Stimulated activated CD4-positive, alpha-beta T cell treated with anti-CD3 and anti-CD28 coated beads, Interleukin-15, amount 100 ng/mL, for 48 hours (primary cell): ENCODE measurements at places on chromosomes 1 and 21.

- DNase-seq: no peak
Measured at GRCh38 chr1:212189352-212189738, 95.9 kb upstream of the PPP2R5A start.

DNA sequence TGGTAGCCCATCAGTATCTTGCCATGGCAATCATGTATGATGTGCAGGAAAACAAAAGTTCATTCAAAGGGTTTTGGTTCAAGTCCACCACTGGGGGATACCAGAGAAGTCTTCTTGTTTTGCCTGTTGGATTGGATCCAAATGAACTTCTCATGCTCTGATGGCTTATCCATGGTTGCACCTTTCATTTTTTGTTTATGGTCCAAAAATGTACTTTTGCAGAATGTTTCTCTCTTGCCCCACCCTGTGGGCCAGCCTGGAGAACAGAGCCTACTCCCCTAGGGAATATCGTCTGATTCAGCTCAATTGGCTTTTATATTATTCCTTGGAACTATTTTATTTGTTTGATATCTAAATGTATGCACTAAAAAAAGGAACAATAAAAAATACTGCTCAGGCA is 20.1 kb upstream of the CLCA1 start:
- no peak for DNase-seq

DNA sequence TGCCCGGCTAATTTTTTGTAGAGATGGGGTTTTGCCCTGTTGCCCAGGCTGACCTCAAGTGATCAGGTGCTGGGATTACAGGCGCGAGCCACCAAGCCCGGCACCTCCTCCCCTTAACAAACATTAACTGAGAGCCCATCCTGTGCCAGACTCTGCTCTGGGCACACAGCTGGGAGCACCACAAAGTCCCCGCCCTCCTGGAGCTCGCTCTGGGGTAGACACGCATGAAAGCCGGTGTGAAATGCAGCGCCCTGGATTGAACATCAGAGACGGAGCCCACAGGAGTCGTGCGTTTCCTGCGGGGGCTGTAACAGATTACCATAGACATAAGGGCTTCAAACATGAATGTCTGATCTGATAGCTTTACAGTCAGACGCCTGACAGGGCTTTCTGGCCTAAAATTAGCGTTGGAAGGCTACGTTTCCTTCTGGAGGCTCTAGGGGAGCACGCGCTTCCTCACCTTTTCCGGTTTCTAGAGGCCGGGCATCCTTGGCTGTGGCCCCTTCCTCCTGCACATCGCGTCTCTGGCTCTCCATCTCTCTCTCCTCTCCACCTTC is 14.3 kb downstream of the SLC27A3 start:
- DNase-seq: no peak

- DNase-seq: no peak
Measured at GRCh38 chr21:14086553-14086952, 124.2 kb downstream of the LIPI start.

GRCh38 chr1:57340334-57341070 is 83.4 kb downstream of the DAB1 start:
- DNase-seq: no peak

DNA sequence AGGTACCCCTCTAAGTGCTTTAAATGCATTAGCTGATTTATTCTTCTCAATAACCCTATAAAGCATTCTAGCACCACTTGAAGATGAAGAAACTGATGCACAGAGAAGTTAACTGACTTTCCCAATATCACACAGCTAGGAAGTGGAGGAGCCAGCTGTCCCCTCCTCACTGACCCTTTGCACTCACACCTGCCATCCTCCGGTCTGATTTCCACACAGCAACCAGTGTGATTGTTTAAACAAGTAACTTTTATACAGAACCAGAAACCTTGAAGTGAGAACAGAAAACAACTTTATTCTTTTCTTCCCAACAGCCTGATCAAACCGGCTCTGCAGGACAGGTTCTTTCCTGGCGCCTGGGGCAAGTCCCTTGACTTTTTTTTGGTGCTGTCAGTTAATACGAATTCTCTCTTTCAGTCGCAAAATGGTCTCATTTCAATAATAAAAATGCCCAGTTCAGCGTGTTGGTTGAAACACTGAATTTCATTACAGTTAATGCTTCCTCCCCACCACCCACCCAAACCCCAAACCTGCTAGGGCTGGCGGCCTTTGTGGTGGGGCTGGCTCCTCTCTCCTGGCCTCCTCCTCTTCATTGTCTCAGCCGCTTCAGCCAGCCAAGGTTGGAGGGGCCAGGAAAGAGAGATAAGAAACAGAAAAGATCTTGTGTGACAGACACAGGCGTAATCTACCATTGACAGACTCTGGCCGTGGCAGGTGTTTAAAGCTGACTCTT is 26.4 kb upstream of the EEIG2 start:
- DNase-seq: no peak

DNA sequence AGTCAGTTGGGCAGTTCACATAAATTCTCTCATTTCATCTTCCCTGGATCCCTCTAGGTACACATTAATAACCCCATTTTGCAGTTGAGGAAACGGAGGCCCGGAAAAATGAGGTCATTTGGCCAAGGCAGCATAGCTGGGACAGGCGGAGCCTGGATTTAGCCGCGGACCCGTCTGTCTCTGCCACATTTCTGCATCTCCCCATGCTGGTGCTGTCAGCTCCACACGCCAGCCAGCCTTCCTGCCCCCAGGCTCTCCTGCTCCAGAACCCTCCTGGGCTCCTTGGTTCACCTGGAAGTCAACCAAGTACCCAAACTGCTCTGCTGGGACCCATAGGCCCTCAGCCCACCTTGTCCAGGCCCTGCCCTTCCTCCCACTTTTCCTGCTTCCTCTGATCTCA is 7.6 kb downstream of the FOXO6 start:
- DNase-seq: no peak

DNA sequence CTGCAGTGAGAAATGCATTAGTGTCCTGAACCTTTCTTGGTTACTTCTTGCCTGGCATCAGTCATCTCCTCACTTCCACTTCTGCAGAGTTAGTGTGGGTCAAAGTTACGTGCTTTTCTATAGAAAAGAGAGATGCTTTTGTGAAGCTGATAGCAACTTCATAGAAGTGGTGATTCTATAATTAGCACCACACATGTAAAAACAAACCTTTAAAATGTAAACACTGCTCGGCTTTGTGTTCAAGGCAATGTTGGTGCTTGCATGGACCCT is 57.3 kb downstream of the MRPS6 start:
- no peak for DNase-seq

DNA sequence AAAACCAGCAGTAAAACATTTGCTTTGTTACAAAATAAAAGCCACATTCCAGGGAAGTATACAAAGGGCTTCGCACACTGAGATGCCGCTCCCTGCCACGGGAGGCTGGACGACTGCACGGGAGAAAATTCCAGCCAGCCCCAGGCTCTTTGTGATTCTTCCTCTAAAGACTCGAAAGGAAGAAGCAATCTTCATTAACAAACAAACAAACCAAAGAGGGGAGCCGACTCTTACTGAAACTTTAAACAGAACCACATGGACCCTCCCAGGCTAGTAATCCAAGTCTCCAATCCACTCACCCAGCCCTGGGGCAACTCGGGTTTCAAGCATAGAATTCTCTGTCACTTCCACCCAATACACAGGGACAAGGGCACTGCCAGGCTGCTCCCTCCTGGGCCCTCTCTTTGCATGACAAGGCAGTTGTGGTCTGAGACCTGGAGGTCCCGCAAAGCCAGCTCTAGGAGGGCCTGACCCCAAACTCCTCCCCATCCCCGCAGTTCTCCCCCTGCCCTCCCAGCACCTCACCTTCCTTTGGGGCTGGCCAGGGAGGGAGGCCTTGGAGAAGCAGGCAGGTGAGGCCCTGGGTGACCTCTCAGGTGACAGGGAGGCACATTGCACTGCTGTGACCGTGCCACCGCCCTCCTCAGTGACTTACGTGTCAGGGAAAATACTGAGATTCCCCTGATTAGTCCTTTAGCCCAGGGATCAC is 26.6 kb upstream of the COL18A1 start:
- no peak for DNase-seq

GRCh38 chr21:17554679-17555465 is 42.0 kb downstream of the CXADR start:
- DNase-seq: no peak

DNA sequence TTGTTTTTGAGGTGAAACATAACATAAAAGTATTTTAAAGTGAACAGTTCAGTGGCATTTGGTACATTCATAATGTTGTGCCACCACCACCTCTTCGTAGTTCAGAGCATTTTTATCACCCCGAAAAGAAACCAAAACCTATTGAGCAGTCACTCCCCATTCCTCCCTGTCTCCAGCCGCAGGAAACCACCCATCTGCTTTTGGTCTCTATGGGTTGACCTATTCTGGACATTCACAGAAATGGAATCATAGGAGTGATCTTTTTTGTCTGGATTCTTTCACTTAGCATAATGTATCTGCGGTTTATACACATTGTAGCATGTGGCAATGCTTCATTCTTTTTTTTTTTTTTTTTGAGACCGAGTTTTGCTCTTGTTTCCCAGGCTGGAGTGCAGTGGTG is 141.2 kb downstream of the VPS13D start:
- no peak for DNase-seq
